ENCODE measurements at places on chromosomes 7 and 10.

DNA sequence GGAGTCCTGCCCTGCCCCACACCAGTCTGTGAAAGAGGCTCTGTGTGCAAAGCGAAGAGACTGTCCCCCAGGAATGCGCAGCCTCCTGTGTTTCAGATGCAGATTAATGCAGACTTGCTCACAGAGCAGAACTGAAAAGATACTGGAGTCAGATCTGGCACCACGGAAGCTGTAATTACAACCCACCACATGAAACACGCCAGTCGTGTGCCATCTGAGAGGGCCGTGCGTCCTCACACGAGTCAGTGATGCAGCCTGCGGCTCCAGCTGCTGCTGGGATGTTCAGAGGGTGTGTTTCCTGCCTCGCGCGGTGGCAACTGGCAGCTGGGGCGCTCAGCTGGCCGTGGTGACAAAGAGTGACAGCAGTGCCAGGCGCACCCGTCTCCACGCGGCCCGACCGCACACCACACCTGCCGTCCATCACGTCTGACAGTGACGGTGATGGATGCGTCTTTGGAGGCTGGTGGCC is 50.0 kb downstream of the NKX6-2 start:
- DNase-seq: peak; percentile 80

DNA sequence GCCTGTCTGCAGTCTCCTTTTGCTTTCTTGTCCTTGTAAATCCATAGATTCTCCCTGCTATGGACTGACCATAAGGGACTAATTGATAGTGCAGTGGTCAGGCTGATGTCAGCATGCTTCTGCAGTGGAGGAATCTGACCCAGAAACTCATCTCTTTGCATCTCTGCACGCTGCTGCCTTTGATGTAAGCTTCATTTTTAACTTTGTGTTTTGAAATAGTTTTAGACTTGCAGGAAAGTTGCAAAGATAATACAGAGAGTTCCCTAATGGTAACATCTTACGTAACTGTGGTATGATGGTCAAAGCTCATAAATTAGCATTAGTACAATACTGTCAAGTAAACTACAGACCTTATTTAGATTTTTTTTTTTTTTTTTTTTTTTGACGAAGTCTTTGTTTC is 89.6 kb downstream of the GALNT17 start:
- DNase-seq: no peak

DNA sequence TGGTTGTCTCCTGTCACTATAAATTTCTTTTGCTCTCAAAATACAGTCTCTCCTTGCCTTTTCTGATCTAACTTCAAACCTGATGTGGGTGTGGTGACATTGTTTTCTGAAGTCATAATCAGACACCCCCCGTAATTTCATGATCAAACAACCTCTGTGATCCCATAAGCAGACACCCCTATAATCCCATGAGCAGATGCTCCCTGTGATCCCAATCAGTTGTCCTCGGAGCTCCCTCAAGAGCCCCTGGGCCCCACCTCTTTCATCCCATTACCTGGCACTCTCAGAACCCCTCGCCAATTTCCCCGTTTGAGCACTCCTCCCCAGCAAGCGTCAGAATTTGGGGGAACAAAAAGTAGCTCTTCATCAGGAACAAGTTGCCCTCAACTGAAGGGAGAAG is 246.3 kb upstream of the FZD8 start:
- no peak for DNase-seq

DNA sequence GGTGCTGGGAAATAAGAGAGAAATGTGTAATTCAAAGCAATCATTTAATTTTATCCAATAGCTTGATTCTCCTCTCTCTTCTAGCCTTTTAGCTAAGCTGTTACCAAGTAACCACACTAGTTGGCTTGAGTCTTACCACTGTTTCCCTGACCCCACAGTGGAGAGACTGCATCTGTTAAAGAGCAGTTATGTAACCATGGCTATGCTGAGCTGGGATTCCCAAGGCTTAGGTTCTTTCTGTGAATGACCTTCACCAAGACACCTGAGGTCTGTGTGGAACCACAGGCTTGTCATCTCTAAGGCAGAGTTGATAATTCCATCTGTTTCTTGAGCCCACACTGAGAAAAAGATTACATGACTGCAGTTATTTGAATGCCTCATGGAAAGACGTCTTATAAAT is 47.7 kb upstream of the ATRNL1 start:
- DNase-seq: no peak

- DNase-seq: no peak
These were observed 4.8 kb downstream of the EGR2 start for GRCh38 chr10:62811159-62811875.

DNA sequence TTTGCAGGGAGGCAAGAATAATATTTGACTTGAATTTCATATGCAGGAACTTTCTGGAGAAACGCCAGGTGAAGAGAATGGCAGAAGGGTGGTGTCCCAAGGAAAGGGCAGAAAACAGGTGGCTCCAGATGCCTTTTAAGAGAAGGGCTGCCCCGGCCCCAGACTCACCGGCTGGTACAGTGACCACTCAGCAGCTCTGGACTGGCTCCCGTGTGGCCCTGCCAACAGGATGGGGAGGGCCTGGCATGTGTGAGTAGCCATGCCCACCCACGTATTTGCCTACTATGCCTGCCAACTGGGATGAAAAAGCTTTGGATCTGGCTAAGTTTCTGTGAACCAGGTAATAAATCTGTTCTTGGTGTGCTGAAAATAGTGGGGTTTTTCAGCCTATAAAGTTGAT is 159.5 kb downstream of the PRKAG2 start:
- DNase-seq: no peak

GRCh38 chr7:77887567-77887966 is 89.0 kb downstream of the PHTF2 start:
- DNase-seq: no peak

DNA sequence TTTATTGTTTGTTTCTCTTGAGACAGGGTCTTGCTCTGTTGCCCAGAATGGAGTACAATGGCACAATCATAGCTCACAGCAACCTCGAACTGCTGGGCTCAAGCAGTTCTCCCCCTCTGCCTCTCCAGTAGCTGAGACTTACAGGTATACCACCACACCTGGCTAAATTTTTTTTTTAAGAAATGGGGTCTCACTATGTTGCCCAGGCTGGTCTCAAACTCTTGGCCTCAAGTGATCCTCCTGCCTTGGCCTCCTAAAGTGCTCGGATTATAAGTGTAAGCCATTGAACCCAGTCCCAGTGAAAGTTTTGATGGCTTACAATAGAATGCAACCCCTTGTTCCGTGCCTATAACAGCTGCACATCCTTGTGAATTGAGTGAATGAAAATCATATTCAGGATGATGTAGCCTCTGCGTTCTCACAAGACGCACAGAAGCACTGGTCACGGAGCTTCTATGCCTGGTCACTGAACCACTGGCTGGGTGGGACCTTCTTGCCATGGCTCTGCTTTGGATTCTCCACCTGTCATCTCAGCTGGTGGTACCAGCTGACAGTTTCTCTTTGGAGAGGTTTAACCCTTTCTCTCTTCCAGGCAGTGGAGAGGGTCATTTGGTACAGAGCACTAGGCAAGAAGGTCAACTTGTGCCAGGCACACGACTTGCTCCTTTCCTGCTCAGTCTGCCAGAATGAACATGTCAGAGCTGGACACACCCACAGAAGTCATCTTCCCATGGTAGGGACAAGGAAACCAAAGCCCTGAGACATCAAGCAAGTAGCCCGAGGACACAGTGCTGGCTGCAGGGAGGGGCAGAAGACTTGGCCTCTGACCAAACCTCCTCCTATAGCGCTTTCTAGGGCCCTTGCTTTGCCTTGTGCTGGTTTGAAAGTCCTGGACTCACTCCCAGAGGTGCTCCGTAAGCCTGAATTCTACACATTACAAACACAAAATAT is 89.6 kb downstream of the ATXN7L1 start:
- DNase-seq: no peak

DNA sequence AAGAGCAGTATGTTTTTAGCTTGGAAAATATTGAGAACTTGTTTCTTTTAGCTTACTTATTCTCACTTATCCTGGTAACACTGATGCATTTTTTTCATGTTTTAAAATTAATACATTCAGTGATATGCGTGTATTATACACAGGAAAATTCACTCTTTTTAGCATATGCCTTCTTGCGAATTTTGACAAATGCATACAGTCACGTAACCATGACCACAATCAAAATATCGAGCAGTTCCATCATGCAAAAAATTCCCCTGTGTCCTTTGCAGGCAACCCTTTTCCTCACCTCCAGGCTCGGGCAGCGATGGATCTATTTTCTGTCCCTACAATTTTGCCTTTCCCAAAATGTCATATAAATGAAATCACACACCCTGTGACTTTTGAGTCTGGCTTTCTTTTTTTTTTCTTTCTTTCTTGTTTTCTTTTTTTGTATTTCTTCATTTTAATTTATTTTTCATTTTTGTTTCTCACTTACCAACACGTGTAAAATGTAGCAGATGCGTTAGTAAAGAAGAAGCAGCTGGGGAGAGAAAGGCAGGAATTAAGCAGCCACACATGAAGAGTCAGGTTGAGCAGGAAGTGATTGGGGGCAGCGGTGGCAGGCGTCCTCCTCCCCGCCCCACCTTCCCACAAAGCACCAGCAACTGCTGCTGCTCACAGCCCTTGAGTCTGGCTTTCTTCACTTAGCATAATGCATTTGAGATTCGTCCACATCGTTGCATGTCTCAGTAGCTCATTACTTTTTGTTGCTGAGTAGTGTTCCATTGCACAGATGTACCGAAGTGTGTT is 29.9 kb downstream of the ADRB1 start:
- DNase-seq: no peak

- DNase-seq: no peak
These were observed 319.0 kb downstream of the HPSE2 start for GRCh38 chr10:98916526-98917125.

- DNase-seq: no peak
These were observed 15.6 kb downstream of the GRK5 start for GRCh38 chr10:119222966-119223386.

- no peak for DNase-seq
These were observed 513.9 kb upstream of the GALNT17 start for GRCh38 chr7:70618020-70618551.

- DNase-seq: no peak
These were observed 28.8 kb downstream of the CALML3 start for GRCh38 chr10:5553400-5554170.

DNA sequence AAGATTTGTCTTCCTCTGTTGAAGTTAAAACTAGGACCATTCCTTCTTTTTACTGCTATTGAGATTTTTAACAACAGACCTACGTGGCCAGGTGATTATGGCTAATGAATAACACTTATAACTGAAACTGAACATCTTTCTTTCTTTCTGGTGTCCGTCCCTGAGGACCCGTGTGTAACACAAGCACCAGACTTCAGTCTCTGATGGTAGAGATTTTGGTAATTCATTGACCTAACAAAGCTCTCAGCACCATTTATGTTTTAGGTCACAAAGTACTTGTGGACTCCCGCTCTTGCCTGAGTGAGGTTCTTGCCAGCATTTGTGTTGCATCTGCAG is 40.4 kb upstream of the TMEM229A start:
- DNase-seq: no peak

DNA sequence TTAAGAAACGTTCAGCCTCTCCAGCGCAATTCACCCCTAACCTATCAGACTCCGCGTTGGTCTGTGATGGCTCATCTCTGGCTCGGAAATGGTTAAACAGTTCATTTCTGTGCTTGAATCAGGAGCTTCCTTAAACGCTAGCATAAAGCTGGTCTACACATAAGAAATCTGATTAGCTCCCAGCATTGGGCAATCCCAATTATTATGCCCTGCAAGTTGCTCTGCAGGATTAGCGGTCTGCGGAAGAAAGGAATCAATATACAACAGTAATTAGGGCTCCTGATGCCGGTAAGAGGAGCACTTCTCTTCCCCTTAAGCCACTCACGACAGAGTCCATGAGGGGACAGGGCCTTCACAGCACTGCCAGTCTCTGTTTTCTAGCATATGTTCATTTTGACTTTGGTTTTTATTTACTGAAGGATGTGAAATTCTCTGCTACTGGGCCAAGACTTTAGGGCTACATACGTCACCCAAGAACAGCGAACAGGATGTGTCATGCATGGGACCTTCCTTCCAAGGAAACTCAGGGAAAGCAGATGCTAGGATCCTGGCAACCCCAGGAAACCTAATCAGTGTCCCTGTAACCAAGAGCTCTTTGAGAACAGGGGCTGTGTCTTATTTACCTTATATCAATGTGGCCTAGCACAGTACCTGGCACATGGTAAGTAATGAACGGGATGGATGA is 324.4 kb downstream of the KCNMA1 start:
- no peak for DNase-seq

DNA sequence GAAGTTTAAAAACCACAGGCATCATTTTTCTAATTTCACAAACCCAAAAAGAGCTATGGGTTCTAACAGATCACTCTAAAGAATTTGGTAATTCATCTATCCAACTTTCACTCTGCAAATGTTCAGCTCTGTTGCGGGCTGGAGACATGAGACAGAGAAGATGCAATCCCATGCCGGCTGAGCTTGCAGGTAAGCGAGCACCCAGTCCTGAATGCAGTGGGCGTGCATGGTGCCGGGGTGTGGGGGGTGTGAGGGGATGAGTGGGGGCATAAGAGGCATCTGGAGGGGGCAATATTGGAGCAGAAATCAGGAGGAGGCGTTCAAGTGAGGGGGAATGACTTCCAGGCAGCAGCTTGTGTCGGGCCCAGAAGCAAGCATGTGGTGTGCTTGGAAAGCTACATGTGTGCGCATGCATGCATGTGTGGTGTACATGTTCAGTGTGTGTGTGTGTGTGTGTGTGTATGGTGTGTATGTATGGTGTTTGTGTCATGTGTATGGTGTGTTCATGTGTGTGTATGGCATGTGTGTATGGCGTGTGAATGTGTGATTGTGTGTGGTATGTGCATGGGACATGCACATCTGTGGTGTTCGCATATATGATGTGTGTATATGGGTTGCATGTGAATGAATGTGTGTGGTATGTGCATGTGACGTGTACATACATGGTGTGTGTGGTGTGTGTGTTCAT is 172.9 kb downstream of the PRKCQ start:
- DNase-seq: no peak

DNA sequence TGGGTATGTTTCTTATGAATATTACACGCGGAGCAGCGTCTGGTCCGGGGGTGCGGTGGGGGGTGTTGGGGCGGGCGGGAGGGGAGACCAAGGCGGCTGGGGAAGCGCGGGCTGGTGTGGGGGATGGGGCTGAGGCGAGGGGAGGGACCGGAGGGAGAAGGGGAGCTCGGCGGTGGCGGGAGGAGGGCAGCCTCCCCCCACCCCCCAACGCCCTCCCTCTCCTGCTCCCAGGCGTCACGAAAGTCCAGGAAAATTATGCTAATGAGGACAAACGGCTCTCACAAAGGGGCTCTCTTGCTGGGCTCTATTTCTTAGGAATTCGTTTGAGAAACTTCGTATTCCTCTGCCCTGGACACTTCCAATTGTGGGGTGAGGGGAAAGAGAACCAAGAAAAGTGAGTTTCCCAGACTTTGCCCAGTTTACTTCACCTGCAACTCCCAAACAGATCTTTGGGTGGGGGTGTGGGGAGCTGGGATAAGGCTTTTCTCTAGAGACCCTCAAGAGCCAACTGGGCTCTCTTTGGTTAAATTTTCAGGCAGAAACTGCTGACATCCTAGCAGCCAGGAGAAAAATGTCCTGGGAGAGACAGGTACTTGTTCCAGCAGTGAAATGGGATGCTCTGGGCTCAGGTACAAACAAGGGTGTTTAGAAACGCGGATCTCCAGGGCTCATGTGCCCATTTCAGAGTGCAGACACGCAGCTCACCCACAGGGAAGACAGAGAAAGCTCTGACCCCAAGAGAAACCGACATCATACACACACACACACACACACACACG is 11.7 kb upstream of the HOXA2 start:
- no peak for DNase-seq

All from C1 segment of cervical spinal cord (tissue), 14 donors.